OCI-LY7 (cell line): ENCODE measurements at places on chromosomes 7 and 10.

DNA sequence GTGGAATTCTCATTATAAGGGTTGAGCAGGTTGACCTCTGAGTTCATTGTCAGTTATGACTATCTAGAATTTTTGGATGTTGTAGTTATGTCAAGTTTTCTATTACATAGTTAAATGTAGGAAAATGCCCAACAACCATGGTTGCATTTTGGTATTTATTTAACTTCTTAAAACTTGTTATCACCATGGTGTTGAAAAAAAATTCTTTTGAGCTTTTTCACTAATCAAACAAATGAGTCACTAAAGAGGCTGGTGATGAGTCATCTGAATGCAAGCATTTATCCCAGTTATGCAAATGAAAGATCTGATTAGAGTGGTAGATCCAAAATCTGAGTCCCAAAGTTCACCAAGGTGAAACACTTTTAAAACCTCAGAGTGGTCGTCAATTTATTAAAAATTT lies 624.7 kb upstream of the IGFBP3 start:
- DNase-seq, result no peak

GRCh38 chr7:29413626-29414136 lies 150.0 kb upstream of the PRR15 start:
- no peak for DNase-seq

- DNase-seq, result no peak
These were observed 47.0 kb downstream of the PTPRZ1 start for GRCh38 chr7:121919986-121920385.

GRCh38 chr7:37247861-37248260 lies 200.8 kb downstream of the ELMO1 start:
- no peak for DNase-seq

DNA sequence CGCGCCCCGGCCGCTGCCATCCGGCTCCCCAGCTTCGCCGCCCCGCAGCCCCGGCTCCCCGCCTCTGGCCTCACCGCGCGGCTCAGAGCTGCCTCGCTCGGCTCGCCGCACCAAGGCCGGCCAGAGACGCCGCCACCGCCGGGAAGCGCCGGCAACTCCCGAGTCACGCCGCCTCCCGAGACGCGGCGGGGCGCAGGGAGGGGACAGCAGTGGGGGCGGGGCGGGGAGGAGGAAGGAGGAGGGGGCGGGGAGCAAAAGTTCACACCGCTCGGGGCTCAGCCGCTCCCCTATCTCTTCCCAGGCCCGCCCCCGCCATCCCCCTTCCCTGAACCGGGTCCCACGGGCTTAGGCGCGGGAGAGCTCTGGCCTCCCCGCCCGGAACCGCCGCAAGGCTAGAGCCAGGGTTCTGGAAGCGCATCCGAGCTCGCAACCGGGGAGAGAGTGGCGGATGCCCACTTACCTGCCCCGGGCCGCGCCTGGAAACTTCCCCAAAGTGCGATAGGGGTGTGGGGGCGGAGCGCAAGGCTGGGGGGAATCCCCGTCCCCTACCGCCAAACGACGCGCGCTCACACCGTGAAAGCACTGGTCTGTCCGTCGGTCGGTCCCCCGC lies 1.0 kb downstream of the CHST15 start:
- DNase-seq, result peak; percentile 81

- DNase-seq, result no peak
These were observed 51.9 kb upstream of the A1CF start for GRCh38 chr10:50937230-50937907.

- no peak for DNase-seq
These were observed 134.4 kb downstream of the CSTF2T start for GRCh38 chr10:51564896-51565510.

GRCh38 chr7:74479066-74479781 lies 25.5 kb downstream of the GTF2IRD1 start:
- DNase-seq, result no peak

- no peak for DNase-seq
These were observed 45.8 kb downstream of the FKBP6 start for GRCh38 chr7:73373741-73374140.

DNA sequence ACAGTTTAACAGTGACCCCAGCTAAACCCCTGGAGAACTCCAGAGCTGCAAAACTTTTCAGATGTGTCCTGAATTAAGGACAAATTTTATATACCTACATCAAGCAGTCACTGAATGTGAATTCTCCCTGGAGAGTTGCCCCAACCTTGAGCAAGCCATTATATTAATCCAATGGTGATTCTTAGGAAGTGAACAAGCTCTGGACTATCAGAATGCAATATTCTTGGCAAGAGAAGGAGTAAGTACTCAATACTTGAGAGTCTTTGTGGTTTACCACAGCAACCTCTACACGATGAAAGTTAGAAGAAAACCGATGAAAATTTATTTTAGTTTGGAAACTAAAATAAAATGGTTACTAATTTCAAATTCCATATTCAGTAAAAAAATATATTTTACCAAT lies 19.3 kb upstream of the ZNF365 start:
- no peak for DNase-seq

- DNase-seq, result no peak
These were observed 281.5 kb downstream of the CELF2 start for GRCh38 chr10:11299125-11299524.

- no peak for DNase-seq
These were observed 14.7 kb downstream of the CNPY1 start for GRCh38 chr7:155531681-155532080.

- no peak for DNase-seq
These were observed 183.9 kb downstream of the TCERG1L start for GRCh38 chr10:131127610-131128009.

GRCh38 chr7:79434867-79435266 lies 18.6 kb downstream of the MAGI2 start:
- DNase-seq, result no peak

GRCh38 chr7:1458683-1459511 lies at the start of gene MICALL2:
MICALL2 (minus strand) TSS chr7:1459470; CDS start chr7:1459326, 144 bp downstream.
- DNase-seq, result peak; percentile 19

GRCh38 chr10:32454148-32454547 lies 8.2 kb downstream of the CCDC7 start:
- DNase-seq, result no peak

- DNase-seq, result no peak
These were observed 502.4 kb downstream of the GRID1 start for GRCh38 chr10:85864173-85864549.

DNA sequence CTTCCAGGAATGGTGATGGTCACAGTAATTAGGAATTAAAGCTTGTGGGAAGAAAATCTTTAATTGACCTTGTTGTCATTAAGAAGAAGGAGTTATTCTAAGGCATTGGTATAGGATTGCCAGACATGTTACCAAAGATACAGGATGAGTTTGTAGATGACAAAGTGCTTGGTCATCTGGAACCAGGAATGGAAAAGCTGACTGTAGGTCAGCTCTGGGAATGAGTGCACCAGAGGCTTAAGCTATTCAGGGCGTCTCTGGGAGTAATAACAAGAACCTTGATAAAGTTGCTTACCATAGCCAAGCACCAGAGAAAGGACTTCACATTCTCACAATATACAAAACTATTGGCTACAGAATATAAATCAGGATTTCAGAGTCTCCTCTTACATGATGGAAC lies 89.0 kb downstream of the PHTF2 start:
- DNase-seq, result no peak

GRCh38 chr10:102384053-102384452 lies 11.5 kb upstream of the NFKB2 start:
- DNase-seq, result no peak

GRCh38 chr10:7818295-7819120 lies at the start of gene TAF3:
TAF3 (plus strand) TSS chr10:7818505; CDS start chr10:7818710, 205 bp downstream.
- DNase-seq, result peak; percentile 96

- DNase-seq, result no peak
These were observed 42.6 kb downstream of the CDK6 start for GRCh38 chr7:92793656-92794205.

DNA sequence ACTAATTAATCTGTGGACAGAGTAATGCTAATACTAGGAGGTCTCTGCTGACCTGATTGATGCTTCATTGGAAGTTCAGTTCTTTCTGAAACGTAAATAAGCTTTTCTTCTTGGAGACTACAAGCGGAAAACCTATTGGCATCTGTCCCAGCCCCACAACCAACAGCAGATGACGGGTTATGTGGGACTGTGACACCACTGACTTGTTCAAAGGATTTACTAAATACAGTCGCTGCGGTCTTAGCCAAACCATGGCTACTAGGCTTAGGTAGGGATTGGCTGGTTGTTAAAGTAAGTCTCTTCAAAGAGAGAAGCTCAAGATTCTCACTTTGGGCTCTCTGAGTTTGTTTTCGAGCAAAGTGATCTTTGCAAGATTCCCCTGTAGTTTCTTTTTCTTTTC lies 68.3 kb downstream of the HYCC1 start:
- no peak for DNase-seq

GRCh38 chr7:111112439-111112838 lies 21.5 kb downstream of the LRRN3 start:
- DNase-seq, result no peak

DNA sequence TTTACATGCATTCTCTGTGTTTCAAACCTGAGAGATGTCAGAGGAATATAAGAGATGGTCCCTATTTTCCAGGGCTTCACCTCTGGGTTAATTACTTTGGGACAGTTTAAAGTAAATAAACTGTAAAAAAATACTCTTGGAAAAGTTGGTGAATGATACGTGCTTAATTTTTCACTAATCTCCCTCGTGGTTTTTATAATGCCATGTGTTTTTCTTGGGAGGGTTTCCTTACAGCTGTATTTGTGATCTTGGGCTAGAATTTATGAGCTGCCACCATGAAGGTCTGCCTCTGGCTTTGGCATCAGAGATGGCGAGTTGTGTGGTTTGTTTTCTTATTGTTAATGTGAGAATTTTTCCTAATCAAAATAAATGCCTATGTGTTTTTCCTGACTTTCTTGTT lies 322.5 kb downstream of the AUTS2 start:
- DNase-seq, result no peak

DNA sequence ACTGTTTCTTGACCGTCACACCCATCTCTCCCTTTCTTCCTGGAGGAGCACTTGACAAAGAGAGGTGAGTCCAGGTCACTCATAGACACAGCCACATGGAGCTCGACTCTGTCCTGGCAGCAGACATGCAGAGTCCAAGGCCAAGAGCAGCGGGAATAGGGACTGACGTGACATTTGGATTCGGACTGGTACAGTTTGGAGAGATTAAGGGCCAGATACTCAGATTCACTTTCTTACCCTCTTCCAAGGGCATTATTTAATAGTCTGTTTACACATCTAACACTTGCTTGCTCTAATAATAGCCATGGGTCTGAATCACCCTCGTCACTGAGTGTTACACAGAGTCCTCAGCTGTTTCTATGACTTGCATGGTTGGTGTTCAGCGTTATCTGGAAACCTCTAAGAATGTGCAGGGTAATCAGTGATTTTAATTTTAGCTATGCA lies 39.2 kb upstream of the OTUD1 start:
- DNase-seq, result no peak

DNA sequence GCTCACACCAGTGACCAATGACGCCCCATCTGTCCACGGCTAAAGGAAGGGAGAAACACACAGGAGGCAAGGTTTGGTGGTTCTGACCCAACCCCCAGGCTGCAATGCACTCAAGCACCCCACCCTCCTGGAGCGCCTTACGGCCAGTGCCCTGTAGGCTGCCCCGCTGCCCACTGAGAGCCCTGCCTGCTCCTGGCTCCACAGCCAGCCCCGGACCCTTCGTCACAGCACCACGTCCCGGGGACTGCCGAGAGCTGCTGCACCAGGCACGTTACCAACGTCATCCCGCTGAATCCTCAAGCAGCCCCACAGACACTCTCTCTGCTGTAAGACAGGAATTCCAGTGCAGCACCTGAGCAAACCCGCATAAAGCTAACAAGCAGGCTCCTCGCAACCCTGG lies 87.8 kb downstream of the MAD1L1 start:
- no peak for DNase-seq

DNA sequence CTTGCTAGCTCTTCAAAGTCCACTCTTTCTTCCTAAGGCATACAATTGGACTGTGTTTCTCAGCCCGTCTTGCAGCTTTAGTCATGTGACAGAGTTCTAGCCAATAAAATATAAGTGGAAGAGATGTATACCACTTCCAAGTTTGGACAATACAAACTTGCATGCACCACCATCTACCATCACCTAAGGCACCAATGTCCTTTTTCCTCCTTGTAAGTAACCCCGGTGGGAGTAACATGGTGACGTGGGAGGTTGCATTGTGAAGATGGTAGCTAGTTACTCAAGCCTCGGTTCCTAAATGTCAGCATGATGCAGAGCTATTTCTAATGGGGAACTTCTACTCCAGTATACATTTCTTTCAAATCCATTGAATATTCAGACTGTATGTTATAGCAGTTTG lies 5.3 kb upstream of the CACNB2 start:
- DNase-seq, result no peak

- DNase-seq, result no peak
These were observed 819.4 kb downstream of the MAGI2 start for GRCh38 chr7:78634093-78634492.

GRCh38 chr10:49668684-49669083 lies 10.8 kb upstream of the C10orf53 start:
- DNase-seq, result no peak

- no peak for DNase-seq
These were observed 146.2 kb downstream of the AHR start for GRCh38 chr7:17444673-17445072.

DNA sequence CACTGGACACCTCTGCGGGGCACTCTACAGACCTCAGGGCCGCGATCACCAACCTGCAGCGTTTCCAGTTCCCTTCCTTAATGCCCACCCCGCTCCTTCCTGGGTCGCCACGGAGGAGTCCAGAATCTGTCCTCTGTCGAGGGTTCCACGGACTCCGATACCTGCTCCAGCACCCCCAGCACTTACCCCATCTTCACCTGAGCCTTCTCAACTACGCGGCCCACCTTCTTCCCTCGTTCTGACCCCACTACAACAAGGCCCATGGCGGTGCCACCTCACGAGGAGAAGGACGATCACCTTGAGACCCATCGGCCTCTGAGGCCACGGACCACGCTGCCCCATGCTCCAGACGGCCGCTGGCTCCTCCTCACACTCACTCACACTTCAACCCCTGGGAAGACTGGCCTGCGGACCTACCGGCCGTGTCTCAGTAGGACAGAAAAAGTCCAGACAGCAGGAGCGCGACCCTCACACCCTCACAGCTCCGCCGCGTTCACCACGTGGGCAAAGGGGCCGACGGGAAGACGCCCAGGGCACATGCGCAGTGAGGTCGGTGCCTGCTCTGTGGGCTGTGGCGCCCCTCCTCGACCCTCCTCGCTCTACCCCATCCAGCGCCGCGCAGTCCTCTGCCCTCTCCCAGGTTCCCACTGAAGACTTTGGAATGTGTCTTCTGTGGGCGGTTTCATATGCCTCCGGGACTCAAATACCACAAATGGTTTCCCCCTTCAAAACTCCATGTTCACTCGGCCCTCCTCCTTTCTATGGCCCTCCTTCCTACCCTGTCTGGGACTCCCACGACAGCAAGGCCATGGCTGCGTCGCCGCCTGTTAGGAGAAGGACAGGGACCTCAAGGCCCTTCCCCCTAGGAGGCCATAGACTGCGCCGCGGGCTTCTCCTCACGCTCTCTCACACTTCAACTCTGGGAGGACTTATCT lies 193.9 kb upstream of the PHF14 start:
- no peak for DNase-seq
